ENCODE measurements at places on chromosomes 6 and 20.
A peak's percentile ranks its signal among the peaks of the same experiment; 100 is the strongest.

- no peak overlapping the region for H3K4me3 ChIP-seq
- peaks cover 26% of the 10 kb centered on the region for H3K4me1 ChIP-seq
- DNase-seq, result peak; percentile 55
- peaks cover 30% of the 10 kb centered on the region for H3K27me3 ChIP-seq
- peak overlapping the region; percentile 98 for H3K27ac ChIP-seq
- H3K36me3 ChIP-seq, result no peaks in the 10 kb centered on the region
Measured at GRCh38 chr6:1336246-1336843, 24.4 kb downstream of the FOXQ1 start.

GRCh38 chr6:137832110-137832509, 34.9 kb upstream of the TNFAIP3 start:
- H3K4me1 ChIP-seq, result no peaks in the 10 kb centered on the region
- no peak for DNase-seq
- no peak overlapping the region for H3K4me3 ChIP-seq
- no peaks in the 10 kb centered on the region for H3K36me3 ChIP-seq
- H3K27me3 ChIP-seq, result no peaks in the 10 kb centered on the region

DNA sequence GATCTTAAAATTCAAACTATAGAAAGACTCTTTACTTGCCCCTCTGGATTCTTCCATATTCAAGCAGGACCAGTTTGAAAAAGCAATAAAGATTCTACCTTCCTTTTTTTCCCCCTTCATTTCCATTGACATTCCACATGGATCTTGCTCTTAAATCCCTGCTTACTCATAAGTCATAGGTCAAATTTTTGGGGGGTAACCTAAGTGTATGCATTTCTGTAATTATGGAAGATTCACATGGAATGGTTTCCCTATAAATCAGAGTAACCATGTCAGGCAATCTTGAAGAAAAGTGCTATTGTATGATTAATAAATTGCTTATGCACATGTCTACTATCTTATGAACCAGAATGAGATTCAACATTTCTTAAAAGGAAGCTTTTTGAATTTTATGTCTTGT, 551.0 kb downstream of the HAO1 start:
- H3K4me3 ChIP-seq, result no peak overlapping the region
- H3K4me1 ChIP-seq, result peaks cover 11% of the 10 kb centered on the region
- H3K27ac ChIP-seq, result no peak overlapping the region

DNA sequence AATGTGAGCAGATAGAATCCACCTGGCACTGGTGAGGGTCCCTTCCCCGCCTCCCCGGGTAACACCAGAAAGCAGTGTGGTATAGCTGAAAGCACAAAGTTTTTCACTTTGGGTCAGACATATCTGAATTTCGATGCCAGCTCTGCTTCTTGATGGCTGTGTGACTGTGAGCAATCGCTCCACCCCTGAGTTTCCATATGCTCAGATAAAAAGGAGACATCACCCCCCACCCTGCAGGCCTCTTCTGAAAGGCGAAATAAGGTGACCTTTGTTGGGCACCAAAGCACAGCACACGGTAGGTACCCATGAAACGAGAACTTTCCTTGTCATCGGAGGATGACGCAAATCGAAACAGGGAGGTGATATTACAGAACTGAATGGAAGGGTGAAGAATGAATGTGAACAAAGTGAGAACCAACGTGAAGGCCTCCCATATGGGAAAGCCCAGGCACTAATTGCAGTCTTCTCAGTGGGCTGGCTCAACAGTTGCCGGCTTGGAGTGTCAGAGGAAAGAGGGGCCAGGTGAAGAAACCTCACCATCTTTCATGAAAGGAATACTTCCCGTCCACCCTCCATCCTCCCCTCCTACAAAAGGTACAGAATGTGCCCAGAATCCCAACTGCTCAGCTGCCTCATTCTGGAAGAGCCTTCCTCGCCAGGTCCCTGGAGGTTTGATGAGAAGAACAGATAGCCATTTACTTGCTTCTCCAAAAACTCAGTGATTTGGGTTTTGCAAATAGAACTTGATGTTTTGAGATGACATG, 61.8 kb downstream of the NFATC2 start:
- peaks cover 12% of the 10 kb centered on the region for H3K36me3 ChIP-seq
- DNase-seq, result no peak
- H3K27ac ChIP-seq, result no peak overlapping the region
- H3K4me3 ChIP-seq, result no peak overlapping the region
- no peaks in the 10 kb centered on the region for H3K27me3 ChIP-seq

- DNase-seq, result no peak
- peaks cover 3% of the 10 kb centered on the region for H3K4me1 ChIP-seq
- no peaks in the 10 kb centered on the region for H3K27me3 ChIP-seq
- no peak overlapping the region for H3K27ac ChIP-seq
Measured at GRCh38 chr6:74166849-74167248, 470.8 kb downstream of the CD109 start.
